Stimulated activated CD8-positive, alpha-beta memory T cell treated with anti-CD3 and anti-CD28 coated beads, Interleukin-4, amount 100 ng/mL, for 48 hours (primary cell): ENCODE measurements at places on chromosomes 2 and 18.
A peak's percentile ranks its signal among the peaks of the same experiment; 100 is the strongest.

DNA sequence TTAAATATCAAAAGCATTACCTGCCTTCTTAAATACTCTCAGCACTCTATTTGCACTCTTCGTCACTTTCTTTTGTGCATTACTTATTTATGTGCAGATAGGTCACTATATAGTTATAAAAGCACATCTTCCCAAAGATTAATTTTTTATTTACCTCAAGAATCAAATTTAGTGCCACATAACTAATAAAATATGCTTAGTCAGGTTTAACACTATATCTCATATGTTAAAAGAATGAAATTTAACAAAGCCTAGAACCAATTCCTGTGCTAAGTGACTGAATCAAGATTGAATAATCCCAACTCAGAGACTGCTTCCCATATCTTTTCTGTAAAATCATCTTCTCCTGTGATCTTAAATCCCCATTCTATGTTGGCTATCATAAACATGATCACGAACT is 957.5 kb upstream of the NXPH2 start:
- no peak for DNase-seq

DNA sequence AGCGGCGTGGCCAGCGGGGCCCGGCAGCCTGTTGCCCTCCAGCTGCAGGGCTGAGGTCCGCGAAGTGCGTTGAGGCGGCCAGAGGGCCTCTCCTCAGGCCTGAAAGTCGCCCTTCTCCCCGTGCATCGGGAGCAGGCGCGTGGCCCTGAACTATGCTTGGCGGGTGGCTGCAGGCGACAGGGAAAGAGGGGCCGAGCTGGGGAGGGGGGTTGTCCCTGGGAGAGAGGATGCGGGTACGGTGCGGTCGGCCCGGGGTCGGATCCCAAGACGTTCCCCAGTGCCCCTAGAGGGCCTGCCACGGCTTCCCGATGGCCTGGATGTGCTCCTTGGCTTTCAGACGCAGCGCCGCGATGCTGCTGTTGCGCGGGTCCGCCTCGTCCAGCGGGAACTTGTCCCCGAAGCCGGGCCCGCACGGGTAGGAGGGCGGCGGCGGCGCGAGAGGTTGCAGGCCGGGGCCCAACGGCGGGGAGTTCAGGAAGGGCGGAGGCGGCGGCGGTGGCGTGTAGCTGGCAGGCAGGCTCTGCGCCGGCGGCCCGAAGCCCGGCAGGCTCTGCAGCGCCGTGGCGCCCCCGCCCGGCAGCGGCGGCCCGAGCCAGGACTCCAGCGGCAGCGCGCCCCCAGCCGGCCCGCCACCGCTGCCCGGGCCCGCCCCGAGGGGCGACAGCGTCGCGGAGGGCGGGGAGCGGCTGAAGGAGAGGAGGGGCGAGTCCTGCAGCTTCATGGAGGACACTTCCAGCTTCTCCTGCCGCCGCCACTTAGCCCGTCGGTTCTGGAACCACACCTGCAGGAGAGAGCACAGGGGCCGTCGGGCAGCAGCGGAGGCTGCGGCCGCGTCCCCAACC is 4.3 kb downstream of the RAX start:
- DNase-seq, result peak; percentile 70

DNA sequence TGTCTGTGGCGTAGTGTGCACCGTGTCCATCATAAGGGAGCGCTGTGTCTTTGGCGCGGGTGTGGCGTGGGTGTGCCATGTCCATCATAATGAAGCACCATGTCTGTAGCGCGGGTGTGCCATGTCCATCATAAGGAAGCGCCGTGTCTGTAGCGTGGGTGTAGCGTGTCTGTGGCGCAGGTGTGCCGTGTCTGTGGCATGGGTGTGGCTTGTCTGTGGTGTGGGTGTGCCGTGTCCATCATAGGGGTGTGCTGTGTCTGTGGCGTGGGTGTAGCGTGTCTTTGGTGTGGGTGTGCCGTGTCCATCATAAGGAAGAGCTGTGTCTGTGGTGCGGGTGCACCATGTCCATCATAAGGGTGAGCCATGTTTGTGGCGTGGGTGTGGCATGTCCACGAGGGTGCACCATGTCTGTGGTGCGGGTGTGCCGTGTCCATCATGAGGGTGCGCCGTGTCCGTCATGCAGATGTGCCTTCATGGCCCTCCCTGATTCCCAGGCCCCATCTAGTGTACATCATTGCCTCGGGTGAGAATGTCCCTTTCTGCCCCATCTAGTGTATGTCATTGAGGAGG is 275.0 kb downstream of the GBX2 start:
- no peak for DNase-seq

DNA sequence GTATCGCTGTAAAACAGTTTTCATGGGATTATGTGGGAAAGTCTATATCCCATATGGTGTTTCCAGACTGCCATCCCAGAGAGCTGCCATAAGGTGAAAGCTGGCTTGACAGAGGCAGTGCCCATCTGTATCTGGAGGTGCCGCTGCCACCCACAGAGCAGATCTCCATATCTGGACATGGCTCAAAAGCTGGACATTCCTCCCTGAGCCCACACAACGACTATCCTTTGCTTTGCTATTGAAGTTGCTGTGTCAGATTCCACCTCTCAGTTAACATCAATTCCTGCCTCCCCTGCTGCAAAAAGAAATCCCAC is 55.2 kb downstream of the RND3 start:
- no peak for DNase-seq

DNA sequence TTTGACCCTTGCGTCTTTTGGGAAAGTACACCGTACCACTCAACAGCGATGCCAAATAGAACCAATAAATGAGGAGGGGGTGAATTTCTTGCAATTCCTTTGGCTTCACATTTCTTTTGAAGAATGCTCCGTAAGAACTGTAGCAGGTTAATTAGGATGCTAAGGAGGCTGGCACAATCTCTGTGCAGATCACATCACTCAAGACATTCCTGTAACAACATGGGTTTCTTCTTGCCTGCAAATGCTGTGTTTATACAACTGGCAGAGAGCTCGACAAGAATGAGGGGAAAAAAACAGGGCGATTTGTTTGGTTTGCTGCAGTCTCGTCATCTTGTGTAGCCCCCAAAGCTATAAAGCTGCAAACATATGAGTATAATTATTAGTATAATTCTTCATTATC is 424.8 kb upstream of the DCC start:
- no peak for DNase-seq
